EH (cell line): ENCODE measurements at places on chromosomes 5 and 9.

DNA sequence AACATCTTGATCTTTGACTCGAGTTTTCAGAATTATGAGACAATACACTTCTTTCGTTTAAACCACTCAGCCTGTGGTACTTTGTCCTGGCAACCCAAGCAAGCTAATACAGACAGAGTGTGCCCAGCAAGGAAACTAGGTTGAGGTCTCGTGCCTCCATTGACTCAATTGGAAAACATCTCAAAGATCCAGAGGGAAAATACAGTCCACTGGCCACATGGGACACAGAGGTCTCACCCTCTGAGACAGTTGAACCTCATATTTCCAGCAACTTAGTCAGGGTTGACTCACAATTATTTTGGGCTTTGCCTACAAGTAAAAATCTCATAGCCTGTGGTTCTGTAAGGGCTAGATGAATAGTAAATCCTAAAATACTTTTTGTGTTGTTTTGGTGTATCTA lies 631.5 kb downstream of the MTRR start:
- DNase-seq = peak; percentile 15

GRCh38 chr9:77834898-77835488 lies 186.9 kb upstream of the GNA14 start:
- no peak for DNase-seq

DNA sequence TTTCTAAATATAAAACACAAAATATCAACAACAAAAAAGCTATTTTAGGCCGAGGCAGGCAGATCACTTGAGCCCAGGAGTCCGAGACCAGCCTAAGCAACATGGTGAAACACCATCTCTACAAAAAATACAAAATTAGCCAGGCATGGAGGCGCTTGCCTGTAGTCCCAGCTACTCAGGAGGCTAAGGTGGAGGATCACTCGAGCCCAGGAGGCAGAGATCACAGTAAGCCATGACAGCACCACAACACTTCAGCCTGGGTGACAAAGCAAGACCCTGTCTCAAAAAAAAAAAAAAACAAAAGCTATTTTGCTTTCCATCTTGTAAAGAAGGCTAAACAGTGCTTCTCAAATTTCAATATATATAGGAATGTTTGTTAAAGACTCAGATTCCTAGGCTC lies 11.3 kb downstream of the C5orf15 start:
- DNase-seq = no peak

- no peak for DNase-seq
Measured at GRCh38 chr5:88964831-88965230, 81.8 kb upstream of the MEF2C start.

DNA sequence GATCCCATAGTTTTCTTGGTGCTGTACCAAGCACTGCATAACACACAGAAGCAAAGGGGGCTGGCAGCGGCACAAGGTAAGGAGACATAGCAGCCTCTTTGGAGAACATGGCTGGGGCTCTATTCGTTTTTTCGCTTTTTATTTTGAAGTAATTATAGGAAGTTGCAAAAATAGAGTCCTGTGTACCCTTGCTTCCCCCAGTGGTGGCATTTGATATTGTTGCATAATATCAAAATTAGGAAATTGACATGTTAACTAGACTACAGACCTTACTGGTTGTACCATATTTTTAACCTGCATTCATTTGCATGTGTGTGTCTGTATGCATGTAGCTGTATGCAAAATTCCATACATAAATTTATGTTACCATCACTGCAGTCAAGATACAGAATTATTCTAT lies 6.6 kb upstream of the UBQLN1 start:
- DNase-seq = peak; percentile 5

GRCh38 chr9:69527454-69527853 lies 144.7 kb downstream of the APBA1 start:
- no peak for DNase-seq

DNA sequence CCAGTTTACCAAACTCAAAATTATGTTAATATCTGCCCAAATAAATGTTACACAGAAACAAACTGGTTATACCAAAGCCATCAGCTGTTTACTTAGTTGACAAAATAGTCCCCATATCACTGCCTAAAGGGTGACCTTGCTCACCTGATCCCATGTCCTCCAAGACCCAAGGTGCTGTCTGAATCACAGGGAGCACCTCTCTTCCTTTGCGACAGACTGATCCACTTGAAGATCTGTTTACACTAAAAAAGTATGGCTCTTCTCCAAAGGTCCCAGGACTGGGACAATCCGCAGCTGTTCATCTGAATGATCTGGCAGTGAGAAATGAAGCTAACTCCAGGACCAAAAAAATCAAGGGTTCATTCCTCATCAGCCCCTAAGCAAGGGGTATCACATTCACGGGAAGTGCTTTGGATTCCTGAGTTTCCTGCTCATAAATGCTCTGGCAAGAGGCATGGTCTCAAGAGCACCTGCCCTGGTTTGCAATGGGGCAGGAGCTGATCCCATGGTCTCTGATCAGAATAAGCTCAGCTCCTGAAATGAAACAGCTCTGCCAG lies 5.0 kb downstream of the PRUNE2 start:
- no peak for DNase-seq

DNA sequence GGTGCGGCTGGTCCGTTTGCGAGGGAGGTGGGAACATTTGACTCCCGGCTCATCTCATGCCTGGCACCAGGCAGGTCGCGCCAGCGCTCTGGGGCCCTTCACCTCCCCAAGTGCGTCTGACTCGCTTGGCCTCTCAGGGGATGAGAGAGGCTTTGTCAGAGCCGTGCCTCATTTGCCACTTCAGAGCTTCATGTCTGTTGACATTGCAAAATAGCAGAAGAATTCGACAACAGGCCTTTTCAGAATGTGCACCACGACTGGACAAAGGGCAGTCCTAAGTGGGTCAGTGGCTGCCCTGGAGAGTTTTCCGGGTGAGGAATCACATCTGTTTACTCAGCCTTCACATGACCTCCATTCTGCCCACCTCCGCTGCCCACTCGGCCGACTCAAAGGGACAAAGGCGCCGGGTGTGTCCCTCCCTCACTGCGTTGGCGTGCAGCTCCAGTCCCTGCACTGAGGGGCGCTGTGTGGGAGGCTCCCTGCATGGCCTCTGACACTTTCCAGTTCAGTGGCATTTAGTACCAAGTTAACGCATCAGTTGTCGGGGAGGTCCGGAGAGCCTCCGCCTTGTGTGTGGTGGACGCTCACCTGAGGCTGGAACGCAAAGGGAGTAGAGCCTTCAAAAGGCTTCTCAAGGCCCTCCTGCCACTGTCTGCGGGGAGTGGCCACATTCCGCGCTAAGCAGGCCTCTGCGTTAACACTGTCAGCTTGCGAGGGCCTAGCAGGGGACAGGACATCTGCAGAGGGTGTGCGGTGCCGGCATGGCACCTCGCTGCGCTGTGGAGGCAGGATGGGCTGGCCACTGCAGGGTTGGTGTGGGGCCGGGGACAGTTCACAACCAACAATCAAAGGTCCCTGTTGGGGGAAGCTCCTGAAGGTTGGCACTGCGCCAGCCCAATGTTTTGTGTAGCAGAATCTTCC lies 171.5 kb downstream of the NXNL2 start:
- no peak for DNase-seq

GRCh38 chr5:20463206-20463605 lies 475.2 kb upstream of the CDH18 start:
- DNase-seq = no peak

GRCh38 chr9:115018547-115019435 lies 88.4 kb upstream of the TNFSF8 start:
- DNase-seq = peak; percentile 96

GRCh38 chr9:17800418-17800817 lies 221.6 kb downstream of the SH3GL2 start:
- no peak for DNase-seq

GRCh38 chr9:135330307-135330631 lies 149.3 kb upstream of the PPP1R26 start:
- DNase-seq = no peak

DNA sequence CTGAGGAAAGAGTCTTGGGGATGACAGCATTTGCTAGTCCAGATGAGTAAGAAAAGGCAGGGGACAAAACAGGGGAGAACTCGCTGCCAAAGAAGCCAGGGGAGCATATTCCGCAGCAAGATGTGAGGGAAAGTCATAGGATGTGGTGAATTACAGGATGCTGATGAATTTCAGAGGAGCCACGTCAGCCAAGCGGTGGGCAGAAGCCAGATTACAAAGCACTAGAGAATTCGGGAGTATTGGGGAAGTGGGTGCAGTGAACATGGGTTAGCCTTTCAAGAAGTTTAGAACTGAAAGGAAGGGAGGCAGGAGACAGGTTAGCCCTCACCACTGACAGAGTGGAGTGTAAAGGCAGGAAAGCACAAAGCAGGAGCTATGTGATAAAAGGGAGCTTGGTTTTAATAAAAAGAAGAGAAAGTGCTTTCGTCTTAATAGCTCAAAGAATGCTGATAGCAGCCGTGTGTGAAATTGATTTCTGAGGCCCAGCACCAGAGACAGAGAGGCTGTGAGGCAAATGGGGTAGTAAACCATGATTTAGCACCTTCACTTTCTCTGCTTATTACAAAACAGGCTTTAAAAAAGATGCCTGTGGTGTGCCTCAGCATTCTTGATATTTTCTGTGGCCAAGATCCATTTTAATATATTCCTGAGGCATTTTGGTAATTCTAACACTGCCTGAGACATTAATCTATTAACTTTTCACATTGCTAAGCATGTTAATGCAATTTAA lies 16.9 kb downstream of the ADAMTSL1 start:
- peak; percentile 99 for DNase-seq

- DNase-seq = no peak
Measured at GRCh38 chr5:40404613-40405012, 275.1 kb upstream of the PTGER4 start.

DNA sequence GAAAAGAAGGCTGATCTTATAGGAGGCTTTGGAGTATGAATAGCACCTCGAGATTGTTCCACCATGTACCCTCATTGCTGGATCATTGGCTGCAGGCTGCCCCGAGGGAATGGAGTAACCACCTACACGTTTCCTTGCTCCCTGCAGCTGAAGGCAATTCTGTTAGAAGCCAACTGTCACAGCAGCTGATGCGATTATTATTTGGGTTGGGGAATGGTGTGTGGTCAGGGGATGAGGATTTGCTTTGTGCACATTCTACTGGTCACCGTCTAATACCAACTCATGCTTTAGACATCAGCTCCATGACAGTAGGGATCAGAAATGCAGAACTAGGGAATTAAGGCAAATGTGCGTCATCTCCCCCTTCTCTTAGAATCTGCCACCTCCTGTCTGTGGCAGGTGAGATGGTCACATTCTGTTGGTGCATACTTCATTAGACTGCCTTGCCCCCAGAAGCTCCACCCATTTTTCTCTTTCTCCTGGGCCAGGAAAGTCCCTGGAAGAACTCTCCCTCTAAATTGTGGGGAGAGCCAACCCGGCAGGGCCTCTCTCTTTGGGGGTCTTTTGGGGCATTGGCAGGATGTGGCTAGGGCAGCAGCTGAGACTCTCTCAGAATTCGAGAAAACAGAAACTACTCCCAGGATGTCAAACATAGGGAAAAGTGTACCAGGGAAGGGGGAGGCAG lies 32.8 kb downstream of the NEUROG1 start:
- no peak for DNase-seq

DNA sequence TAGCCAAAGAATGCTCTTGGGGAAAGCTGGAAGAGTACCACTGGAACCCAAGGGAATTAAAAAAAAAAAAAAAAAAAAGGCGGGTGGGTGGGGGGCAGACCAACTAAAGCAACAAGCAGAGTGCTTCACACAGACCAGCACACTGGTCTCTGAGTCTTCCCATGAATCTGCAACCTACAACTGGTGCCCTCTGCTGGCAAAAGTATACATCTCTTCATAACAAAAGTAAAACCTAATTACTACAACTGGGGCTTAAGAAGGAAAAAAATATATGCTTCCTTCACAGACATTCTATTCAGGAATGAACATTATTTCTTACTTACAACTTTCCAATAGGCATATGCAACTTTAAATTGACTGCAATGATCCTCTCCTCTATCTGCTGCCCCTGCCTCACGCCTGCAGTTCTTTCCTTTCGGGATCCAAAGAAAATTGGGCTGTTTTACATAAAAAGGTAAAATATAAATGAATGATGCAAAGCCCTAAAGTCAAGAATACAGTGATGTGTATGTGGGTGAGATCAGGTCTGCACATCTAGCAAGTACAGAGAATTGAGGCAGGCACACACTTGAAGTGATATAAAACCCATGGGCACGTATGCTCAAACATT lies 7.2 kb upstream of the KLHL3 start:
- peak; percentile 75 for DNase-seq

DNA sequence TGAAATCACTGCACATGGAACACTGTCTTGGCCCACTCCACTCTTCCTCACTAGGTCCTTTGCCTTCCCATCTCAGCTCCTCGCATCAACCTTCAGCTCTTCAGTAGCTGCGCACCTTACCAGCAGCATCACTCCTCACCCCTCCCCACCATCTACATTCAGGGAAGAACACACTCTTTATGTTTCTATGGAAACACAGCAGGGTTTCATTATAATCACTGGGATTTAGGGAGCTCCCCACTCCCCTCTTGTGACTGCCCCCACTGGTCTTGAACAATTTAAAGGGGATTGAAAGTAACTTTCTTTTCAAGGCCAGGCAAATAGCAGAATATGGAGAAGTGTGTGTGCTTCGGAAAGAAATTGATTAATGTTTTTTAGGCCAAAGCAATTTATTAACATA lies 111.2 kb downstream of the INSYN2B start:
- no peak for DNase-seq

DNA sequence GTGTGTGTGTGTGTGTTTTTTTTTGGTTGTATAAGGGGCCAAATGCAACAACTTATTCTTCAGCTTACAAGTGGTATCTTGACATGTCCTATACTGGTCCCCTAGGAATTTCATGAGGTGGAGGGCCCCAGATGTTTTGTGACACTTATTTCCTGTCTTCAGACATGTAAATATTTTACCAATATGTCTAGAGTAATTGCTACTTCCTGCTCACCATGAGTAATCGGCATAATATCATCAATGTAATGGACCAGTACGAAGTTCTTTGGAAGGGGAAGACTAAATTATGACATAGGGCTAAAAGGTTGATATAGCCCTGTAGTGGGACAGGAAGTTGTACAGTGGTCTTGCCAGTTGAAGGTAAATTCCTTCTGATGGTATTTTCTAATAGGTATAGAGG lies 3.7 kb upstream of the OTULIN start:
- no peak for DNase-seq

DNA sequence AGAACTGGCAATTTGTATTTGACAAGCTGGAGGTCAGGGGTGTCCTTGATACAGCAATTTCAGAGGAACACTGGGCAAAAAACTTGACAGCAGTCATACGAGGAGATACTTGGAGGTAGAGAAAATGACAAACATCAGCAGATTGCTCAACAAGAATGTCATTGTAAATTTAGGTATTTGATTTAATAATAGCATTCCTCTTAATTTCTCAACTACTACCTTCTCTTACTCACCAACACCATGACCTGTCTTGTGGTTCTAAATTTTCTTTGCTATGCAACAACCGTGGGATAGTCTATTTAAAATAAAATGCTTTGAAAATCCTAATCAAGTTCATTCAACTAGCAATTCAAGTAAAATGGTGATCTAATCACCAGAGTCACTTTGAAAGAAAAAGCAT lies 128.4 kb downstream of the DNAH5 start:
- no peak for DNase-seq

DNA sequence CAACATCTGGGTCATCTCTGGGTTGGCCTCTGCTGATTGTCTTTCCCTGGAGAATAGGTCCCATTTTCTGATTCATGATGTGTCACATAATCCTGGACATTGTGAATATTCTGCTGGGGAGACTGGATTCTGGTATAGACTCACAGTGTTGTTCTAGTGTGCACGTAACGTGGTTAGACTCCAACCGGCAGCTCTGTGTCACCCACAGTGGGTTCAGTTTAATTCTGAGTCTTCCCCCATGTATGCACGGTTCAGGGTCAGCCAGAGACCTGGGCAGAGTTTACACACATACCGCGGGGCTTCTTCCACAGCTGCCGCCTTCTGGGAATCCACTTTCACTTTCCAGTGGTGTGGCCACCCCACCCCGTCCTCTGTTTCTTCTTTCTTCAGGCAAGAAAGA lies 38.0 kb upstream of the LRRC14B start:
- peak; percentile 77 for DNase-seq

GRCh38 chr5:151003503-151003860 lies 16.9 kb upstream of the GPX3 start:
- DNase-seq = no peak
